CD4-positive, alpha-beta T cell treated with Interleukin-17A for 1 hour (primary cell): ENCODE measurements at places on chromosomes 3 and 15.
A peak's percentile ranks its signal among the peaks of the same experiment; 100 is the strongest.

DNA sequence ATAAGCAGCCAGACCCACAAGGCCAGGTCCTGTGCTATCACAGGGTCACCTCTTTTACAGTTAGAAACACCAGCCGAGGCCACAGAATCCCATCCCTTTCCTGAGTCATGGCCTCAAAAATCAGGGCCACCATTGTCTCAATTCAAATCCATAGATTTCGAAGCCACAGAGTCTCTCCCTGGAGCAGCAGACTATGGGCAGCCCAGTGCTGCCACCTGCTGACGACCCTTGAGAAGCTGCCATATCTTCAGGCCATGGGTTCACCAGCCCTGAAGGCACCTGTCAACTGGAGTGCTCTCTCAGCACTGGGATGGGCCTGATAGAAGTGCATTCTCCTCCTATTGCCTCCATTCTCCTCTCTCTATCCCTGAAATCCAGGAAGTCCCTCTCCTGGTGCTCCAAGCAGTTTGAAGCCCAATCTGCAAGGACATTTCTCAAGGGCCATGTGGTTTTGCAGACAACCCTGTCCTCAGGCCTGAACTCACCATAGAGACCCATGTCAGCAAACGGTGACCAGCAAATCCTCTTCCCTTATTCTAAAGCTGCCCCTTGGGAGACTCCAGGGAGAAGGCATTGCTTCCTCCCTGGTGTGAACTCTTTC, 39.6 kb downstream of the TGM4 start:
- DNase-seq: peak; percentile 64

DNA sequence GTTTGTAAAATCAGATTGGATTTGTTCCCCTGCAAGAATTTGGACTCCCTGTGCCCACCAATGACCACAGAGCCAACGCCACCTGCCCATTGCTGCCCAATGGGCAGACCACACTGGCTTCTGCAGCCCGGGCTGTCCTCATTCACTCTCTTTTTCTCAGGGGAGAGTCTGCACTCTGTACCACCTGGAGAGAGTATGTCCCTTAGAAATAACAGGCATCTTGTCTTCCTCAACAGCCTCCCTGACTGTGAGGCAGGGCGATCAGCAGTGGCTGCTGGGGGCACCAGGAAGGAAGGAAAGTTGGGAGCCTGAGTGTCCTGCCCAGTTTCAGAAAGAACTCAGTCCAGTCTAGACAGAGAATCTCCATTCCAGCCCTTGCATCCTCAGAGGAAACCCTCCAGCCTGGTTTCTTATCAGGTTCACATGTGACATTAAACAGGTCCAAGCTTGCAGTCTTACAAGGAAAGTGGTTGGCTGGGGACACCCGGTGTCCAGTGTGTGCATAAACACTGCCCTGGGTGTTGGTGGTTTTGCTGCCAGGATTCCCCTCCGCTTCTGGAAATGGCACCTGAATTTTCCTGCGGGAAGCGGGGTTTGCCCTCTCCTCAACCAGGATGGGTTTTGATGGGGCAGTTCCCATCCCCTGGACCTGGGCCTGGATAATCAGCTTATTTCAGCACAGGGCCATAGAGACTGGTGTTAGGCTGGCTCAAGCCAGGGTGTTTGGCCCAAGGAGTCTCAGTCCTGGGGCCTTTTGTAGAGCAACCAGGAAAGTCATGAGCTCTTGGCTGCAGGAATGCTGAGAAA, 37.2 kb downstream of the SSUH2 start:
- no peak for DNase-seq

DNA sequence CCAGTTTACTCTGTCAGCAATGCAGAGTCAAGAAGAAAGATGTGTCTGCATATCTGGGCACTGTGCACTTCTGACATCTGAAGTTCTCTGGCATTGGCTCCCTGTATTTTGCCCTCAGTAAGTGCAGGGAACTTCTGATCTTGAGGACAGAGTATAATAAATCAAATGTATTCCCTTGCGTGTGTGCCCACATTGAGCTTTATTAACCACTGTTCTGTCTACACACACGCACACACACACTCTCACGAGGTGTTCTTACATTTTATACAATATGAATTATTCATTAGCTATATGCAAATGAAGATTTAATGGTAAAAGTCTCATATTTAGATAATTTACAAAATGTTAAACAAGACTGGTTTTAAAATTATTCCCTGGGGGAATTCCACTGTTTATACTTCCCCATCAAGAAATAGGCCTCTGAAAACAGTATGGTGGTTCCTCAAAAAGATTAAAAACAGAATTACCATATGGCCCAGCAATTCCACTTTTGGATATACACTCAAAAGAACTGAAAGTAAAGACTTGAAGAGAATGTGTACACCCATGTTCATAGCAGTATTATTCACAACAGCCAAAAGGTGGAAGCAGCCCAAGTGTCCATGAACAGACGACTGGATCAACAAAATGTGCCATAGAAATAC, 24.6 kb upstream of the ANPEP start:
- no peak for DNase-seq

DNA sequence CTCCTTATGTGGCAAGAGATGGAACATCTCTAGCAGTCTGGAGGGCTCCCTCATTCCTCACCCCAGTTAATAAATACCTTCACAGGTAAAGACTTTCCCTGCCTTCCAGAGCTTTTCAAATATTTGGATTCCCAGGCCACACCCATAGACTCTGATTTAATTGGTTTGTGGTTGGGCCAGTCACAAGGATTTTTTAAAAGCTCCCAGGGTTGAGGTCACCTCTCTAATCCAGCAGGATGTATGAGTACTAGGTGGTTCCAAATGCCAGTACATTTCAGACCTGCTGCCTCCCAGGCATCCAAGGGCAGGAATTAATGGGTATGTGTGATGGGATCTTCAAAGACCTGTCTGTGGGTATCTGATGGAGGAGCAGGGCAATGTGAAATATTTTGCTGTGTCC, 312.8 kb downstream of the CLSTN2 start:
- no peak for DNase-seq
